NCI-H1694 (cell line): ENCODE measurements at places on chromosomes 2 and 18.

GRCh38 chr2:163471947-163472346 lies 263.9 kb downstream of the FIGN start:
- no peak for DNase-seq

DNA sequence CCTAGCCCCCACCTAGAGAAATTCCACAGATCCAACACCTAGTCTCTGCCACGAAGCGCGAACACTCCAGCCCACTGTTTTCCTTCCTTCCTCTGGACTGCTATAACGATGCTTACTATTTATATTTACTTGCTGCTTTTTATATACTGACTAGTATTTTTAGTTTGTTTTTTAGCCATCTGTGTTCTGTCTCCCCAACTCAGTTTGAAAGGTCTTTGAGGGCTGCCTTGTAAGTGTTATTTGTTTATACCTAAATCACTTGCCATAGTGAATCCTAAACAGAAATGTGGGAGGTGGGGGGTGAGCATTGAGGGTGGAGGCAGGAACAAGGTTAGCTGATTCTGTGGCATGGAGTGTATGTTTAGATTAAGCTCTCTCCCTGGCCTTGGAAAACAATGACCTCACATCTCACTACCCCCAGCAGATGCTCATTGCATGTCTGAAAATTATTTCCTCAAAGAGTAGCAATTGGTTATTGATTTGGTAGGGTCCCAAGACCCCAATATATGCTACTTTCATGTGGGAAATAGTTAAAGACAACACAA lies 1.1 kb upstream of the NCKAP5 start:
- DNase-seq = no peak

- no peak for DNase-seq
Measured at GRCh38 chr2:58907644-58908043, 666.5 kb upstream of the FANCL start.

- DNase-seq = no peak
Measured at GRCh38 chr2:102509749-102510148, 36.7 kb downstream of the SLC9A4 start.

GRCh38 chr2:98505971-98506664 lies 61.5 kb downstream of the INPP4A start:
- no peak for DNase-seq

- peak; percentile 70 for DNase-seq
Measured at GRCh38 chr2:42513252-42513918, 19.6 kb upstream of the KCNG3 start.

DNA sequence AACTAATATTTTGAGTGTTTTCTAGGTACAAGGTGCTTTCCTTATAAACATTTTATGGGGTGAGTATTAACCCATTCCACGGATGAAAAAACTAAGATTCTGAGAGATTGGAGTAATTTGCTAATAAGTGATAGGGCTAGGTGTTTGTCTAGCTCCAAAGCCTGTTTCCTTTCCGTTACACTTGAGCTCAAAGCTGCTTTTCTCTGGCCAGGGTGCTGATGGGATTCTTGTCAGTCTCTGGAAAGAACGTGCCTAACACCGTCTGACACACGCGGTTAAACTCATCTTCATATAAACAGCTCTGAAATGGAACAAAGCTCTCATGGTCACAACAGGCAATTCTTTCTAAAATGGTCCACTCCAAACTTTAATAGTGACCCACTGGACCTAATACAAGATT lies 2.0 kb upstream of the ANKRD29 start:
- no peak for DNase-seq

- no peak for DNase-seq
Measured at GRCh38 chr2:231856959-231857358, 69.2 kb downstream of the NPPC start.

- DNase-seq = no peak
Measured at GRCh38 chr2:71802556-71802955, 345.1 kb downstream of the CYP26B1 start.

DNA sequence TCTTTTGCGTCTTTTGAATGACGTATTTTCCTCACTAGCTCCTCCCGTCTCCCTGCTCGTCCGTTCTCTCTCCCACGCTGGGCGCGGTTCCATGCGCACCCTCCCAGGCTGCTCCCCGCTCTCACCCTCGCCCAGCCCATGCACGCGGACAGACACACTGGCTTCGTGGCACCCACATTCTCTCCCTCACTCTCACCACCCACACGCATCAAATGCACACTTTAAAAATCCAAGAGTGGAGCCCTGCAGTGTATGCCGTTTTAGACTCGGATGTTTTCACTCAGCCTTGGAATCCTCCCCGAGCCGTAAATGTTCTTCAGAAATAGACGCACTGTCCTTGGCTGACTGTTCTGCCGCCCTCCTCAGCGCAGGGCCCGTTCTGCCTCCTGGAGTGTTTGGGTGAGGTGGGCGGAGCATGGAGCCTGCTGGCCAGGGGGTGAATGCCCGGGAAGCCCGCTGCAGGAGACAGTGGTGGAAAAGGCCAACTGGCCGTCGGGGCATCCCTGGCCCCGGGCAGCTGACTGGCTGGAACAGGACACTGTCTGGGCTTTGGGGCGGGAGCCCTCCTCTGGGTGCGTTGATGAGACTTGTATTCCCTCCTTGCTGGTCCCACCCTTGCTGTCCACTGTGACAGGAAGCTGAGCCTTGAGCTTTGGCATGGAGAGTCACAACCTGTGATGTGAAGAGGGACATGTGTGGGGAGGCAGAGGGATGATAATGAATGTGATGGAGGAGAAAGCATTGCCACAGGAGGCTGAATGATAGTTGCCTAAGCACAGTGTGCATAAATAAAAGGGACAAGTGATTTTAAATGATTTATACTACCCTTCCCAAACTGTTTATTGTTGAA lies 35.4 kb upstream of the LYPD6B start:
- no peak for DNase-seq

DNA sequence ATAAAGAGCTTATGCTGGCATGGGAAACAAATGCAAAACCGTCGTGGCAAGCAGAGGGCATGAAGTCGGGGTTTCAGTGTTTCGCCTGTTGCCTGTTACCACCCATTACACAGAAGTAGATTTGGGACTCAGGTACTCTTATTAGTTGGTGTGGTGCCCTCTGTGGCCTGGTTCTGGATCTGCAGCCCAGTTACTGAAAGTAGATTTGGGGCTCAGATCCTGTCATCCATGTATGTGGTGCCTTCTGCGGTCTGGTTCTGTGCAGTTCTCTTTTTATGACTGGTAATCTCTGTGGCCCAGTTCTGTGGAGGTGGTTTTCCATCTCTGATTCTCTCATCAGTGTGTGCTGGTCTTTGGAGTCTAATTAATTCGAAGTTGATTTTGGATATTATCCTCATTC lies 45.2 kb downstream of the ADNP2 start:
- DNase-seq = no peak

- DNase-seq = no peak
Measured at GRCh38 chr2:156445296-156446220, 9.4 kb downstream of the GPD2 start.

- DNase-seq = no peak
Measured at GRCh38 chr2:228653884-228654283, 472.4 kb upstream of the SPHKAP start.

DNA sequence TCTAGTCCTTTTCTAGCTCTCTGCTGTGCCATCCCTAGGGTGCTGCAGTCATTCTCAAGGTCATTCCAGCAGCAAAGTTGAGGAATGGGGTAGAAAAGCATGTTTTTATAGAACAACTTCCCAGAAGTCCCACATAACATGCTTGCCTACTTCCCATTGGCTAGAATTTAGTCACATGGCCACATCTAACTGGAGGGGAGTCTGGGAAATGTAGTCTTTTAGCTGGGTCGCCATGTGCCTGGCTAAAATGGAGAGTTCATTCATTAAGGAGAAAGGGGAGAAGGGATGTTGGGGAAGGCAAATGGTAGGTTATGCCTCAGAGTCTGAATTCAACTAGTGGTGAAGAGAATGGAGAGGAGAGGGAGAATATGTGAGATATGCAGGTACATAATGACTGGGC lies 85.7 kb downstream of the SLC4A3 start:
- peak; percentile 15 for DNase-seq

DNA sequence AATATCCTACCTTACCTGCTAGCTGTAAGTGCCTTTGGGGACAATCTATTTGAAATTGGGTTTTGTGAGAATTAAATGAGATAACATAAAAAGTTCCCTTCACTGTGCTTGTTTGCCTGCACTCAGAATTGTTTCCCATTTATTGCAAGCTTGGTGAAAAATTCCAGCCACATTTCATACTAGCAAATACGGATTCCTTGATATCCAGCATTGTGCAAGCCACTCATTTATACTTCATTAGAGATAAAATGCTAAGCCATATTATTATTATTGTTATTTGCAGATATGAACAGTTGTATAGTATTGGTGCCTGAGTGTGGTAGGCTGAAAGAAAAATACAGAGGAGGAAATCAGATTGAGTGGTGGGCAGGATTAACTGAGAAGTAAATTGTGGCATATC lies 31.9 kb downstream of the ACSL3 start:
- DNase-seq = no peak

GRCh38 chr2:237205561-237205971 lies 119.9 kb downstream of the COPS8 start:
- DNase-seq = no peak

DNA sequence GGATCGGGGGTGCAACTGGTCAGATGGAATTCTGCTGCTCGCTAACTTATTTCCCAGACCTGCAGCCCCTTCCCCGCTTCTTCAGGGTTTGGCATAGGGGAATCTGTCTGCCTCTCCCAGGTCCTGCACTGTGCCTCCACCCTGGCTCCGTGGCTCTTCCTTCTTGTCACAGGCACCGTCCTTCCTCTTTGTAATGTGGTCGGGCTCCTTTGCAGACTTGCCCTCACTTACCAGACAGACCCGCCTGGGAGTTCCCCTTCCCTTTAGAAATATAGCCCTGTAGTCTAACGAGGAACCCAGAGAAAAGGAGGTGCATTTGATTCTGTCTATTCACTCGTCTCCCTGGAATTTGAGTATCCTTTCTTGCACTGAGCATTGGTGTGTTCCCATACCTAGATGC lies 63.9 kb upstream of the PAX8 start:
- DNase-seq = no peak

- DNase-seq = peak; percentile 1
Measured at GRCh38 chr18:35355140-35355618, 11.0 kb upstream of the ZNF24 start.

GRCh38 chr2:166900700-166901099 lies 12.4 kb downstream of the XIRP2 start:
- no peak for DNase-seq

- DNase-seq = no peak
Measured at GRCh38 chr2:186532891-186533290, 46.8 kb downstream of the ZC3H15 start.

- no peak for DNase-seq
Measured at GRCh38 chr2:31271851-31272267, 37.9 kb downstream of the EHD3 start.

DNA sequence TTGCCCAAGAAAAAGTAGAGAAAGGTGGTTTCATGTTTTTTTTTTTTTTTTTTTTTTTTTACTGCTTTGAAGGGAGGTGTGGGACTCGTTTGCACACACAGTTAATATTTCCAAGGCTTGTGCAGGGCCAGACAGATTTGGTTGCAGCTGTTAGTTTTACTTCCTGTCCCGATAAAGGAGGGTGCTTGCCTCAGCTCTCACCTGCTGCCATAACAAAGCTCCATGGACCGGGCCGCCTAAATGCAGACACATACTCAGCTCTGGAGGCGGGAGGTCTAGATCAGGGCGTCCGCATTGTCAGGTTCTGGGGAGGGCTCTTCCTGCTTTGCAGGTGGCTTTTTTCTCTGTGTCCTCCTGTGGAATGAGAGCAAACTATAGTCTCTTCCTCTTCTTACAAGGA lies 69.9 kb downstream of the ODC1 start:
- no peak for DNase-seq

GRCh38 chr2:105517814-105518705 lies 119.2 kb upstream of the FHL2 start:
- DNase-seq = no peak

DNA sequence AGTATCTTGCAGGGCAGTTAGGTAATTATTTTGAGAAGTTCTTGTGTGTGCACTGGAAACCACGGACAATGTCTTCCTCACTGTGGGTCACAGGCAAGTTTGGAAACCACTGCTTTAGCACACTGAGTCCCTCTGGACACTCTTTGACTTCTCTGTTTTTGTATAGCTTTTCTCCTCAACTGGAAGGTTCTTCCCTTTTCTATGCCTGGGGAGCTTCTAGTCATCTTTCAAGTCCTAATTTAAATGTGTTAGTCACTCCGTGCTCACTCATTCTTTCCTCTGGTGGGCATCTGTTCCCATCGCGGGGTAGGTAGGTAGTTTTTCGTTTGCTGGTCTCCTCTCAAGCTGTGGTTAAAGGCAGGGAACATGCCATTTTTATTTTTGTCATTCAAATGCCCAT lies 32.1 kb downstream of the E2F6 start:
- no peak for DNase-seq

- no peak for DNase-seq
Measured at GRCh38 chr2:241760301-241760771, 16.3 kb upstream of the GAL3ST2 start.

GRCh38 chr2:16040271-16041010 lies 100.1 kb downstream of the MYCN start:
- DNase-seq = peak; percentile 78

DNA sequence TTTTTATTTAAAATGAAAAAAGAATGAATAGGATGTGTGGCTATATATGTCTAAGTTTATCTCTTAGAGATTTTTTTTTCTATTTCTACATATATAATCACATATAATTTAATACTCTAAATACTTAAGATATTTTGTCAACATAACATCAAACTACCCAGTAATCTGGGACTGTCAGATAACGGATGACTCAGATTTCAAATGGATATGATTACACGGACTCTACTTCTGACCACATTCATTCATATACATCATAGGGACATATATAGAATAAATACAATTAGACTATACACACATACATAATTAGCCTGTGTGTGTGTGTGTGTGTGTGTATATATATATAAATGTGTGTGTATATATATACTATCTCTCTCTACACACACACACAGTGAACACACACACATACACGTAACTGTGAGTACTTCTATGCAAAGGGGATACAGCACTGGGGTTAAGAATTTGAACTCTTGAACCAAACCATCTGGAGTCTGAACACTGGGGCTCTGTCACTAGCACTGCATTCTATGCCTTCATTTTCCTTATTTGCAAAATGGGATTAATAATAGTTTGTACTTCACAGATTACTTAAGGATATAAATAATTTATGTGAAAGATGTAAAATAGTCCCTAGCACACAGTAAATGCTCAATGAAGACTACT lies 59.5 kb downstream of the CHN1 start:
- DNase-seq = no peak
